ENCODE measurements at places on chromosomes 4 and X.
A peak's percentile ranks its signal among the peaks of the same experiment; 100 is the strongest.

- H3K4me1 ChIP-seq, result no peaks in the 10 kb centered on the region
- no peaks in the 10 kb centered on the region for H3K27me3 ChIP-seq
- H3K27ac ChIP-seq, result no peak overlapping the region
- H3K36me3 ChIP-seq, result no peaks in the 10 kb centered on the region
These were observed 917.2 kb downstream of the CENPC start for GRCh38 chr4:66628146-66628545.

DNA sequence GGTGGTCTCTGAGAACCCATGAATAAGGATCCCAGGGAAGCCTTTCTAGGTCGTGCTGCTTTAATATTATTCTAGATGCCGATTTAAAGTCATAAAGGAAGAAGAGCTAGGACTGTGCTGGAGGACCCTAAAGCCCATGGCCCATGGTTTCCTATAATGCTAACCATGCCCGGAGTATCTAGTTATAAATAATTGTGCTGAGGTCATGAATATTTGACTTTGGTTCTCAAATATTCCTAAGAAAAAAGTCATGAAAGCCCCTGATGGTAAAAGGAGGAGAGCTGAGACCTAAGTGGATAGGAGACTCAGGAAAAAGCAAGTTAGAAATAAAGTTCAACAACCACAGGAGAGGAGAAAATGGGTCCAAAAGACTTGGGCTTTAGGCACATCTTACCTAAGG lies 132.0 kb downstream of the TBL1X start:
- no peaks in the 10 kb centered on the region for H3K4me1 ChIP-seq
- no peak for DNase-seq
- no peak overlapping the region for H3K27ac ChIP-seq
- H3K4me3 ChIP-seq, result no peak overlapping the region
- no peaks in the 10 kb centered on the region for H3K27me3 ChIP-seq

- H3K4me1 ChIP-seq, result no peaks in the 10 kb centered on the region
- no peaks in the 10 kb centered on the region for H3K27me3 ChIP-seq
- DNase-seq, result no peak
- H3K27ac ChIP-seq, result no peak overlapping the region
- no peak overlapping the region for H3K4me3 ChIP-seq
- H3K36me3 ChIP-seq, result no peaks in the 10 kb centered on the region
These were observed 55.9 kb downstream of the PCDH18 start for GRCh38 chr4:137476345-137476744.

GRCh38 chr4:97238956-97239666 lies 904.2 kb downstream of the STPG2 start:
- no peak for DNase-seq
- no peaks in the 10 kb centered on the region for H3K27me3 ChIP-seq
- H3K4me3 ChIP-seq, result no peak overlapping the region
- H3K27ac ChIP-seq, result no peak overlapping the region
- no peaks in the 10 kb centered on the region for H3K36me3 ChIP-seq

DNA sequence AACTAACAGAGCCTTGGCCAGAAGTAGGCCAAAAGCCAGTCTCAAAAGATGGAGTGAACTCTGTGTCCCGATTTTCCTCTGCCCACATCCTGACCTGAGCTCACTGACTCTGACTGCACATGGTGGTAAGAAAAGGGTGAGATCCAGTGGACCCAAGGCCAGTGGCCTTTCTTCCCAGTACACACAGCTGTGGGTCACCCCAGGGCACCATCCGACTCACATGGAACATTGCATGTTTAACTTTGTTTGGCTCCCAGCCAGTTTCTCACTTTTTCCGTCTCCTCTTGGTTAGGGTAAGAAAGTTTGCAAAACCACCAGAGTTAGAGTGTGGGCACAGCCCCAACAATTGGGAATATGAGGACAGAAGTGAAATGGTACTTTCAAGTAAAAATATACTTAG lies 69.8 kb downstream of the GAB1 start:
- H3K4me1 ChIP-seq, result peaks cover 94% of the 10 kb centered on the region
- H3K4me3 ChIP-seq, result no peak overlapping the region
- peak overlapping the region; percentile 44 for H3K27ac ChIP-seq
- H3K27me3 ChIP-seq, result no peaks in the 10 kb centered on the region
- DNase-seq, result peak; percentile 91

DNA sequence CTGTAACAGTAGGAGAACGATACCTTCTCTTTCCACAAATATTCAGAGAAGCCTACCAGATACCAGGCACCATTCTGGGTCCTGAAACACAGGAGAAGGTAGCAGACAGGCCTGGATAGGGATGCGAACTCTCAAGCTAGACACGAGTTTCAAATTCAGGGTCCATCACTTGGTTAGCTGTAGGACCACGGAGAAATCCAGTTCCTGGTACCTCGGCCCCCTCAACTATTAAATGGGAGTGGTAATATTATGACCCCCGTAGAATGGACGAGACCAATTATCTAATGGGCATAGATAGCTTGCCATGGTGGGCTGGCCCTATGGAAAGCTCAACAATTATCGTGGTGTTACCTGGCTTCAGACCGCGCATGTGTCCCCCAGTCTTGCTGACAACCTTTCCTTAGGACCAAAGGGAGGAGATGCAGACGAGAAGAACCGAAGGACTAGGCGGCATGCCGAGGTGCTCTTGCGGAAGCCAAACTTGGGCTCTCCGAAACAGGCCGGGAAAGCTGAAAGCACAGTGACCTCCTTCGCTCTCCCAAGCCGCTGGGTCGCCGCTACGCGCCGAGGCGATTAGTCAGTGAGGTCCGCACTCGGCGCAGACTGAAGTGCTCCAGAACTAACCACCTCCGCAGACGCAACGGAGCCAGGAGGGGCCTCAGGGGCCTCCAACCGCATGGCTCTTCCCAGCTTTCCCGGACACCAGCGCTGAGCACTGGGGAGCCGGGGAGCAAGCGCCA lies 19.6 kb downstream of the NKX3-2 start:
- no peak for DNase-seq
- H3K36me3 ChIP-seq, result no peaks in the 10 kb centered on the region
- peaks cover 34% of the 10 kb centered on the region for H3K27me3 ChIP-seq
- no peak overlapping the region for H3K27ac ChIP-seq
- H3K4me1 ChIP-seq, result peaks cover 33% of the 10 kb centered on the region

- H3K36me3 ChIP-seq, result no peaks in the 10 kb centered on the region
- H3K4me3 ChIP-seq, result peak overlapping the region; percentile 74
- no peaks in the 10 kb centered on the region for H3K4me1 ChIP-seq
- peak overlapping the region; percentile 88 for H3K27ac ChIP-seq
These were observed 646 bp downstream of the TIGD4 start for GRCh38 chr4:152778656-152779512.

- no peaks in the 10 kb centered on the region for H3K27me3 ChIP-seq
- peak overlapping the region; percentile 29 for H3K4me3 ChIP-seq
- no peak for DNase-seq
- H3K27ac ChIP-seq, result peak overlapping the region; percentile 12
- H3K36me3 ChIP-seq, result no peaks in the 10 kb centered on the region
- H3K4me1 ChIP-seq, result peaks cover 9% of the 10 kb centered on the region
These were observed 21.3 kb downstream of the TXLNG start for GRCh38 chrX:16807548-16807947.

DNA sequence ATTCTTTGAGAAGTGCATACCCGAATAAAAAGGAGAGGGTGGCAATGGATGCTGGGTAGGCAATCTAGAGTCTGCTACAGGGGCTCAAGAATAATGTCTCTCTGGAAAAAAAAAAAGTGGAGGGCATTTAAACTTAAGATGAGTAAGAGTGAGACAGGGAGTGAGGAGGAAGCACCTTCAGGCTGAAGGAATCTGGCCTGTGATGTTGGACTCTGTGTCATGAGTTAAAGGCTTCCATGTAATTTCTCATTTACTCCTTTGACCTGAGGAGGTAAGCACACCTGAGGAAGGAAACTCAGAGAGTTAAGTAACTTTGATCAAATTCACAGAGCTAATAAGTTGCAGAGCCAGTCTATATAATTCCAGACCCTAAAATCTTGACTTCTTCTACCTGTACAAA lies 3.2 kb upstream of the PRKG2 start:
- no peaks in the 10 kb centered on the region for H3K36me3 ChIP-seq
- no peak overlapping the region for H3K27ac ChIP-seq
- no peak overlapping the region for H3K4me3 ChIP-seq

DNA sequence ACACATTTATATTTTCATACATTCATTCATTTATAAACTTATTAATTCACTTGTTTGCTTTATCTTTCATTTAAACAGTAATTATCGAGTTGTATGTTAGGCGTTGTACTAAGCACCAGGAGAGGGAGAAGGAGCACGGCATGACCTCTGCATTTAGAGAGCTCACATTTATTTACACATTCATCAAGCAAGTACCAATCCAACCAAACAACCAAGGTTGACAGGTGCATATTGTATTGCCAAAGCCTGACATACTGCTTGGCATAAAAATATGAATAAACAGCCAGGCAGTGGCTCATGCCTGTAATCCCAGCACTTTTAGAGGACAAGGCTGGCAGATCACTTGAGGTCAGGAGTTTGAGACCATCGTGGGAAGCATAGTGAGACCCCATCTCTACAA lies 37.0 kb upstream of the CLNK start:
- H3K4me3 ChIP-seq, result no peak overlapping the region
- no peaks in the 10 kb centered on the region for H3K4me1 ChIP-seq
- H3K27me3 ChIP-seq, result no peaks in the 10 kb centered on the region
- DNase-seq, result no peak
- H3K27ac ChIP-seq, result no peak overlapping the region

- DNase-seq, result no peak
- no peak overlapping the region for H3K4me3 ChIP-seq
- H3K27me3 ChIP-seq, result no peaks in the 10 kb centered on the region
- no peaks in the 10 kb centered on the region for H3K4me1 ChIP-seq
- no peak overlapping the region for H3K27ac ChIP-seq
- H3K36me3 ChIP-seq, result no peaks in the 10 kb centered on the region
These were observed 131.9 kb downstream of the FHIP1A start for GRCh38 chr4:151540728-151541388.

DNA sequence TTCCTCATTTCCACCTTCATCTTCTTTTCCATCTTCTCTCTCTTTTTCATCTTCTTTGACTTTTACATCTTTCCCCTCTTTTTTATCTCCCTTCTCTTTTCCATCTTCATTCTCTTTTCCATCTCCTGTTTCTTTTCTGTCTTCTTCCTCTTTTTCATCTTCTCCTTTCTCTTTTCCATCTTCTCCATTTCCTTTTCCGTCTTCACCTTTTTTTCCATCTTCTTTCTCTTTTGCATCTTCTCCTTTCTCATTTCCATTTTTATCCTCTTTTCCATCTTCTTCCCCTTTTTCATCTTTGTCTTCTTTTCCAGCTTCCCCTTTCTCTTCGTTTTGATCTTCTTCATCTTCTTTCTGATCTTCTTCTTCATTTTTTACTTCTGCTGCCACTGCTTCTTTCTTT lies 87.0 kb downstream of the HMGN5 start:
- H3K36me3 ChIP-seq, result no peaks in the 10 kb centered on the region
- H3K27ac ChIP-seq, result no peak overlapping the region
- no peaks in the 10 kb centered on the region for H3K27me3 ChIP-seq
- no peaks in the 10 kb centered on the region for H3K4me1 ChIP-seq

- no peaks in the 10 kb centered on the region for H3K27me3 ChIP-seq
- no peak overlapping the region for H3K27ac ChIP-seq
- H3K4me3 ChIP-seq, result no peak overlapping the region
- no peaks in the 10 kb centered on the region for H3K36me3 ChIP-seq
- DNase-seq, result no peak
- no peaks in the 10 kb centered on the region for H3K4me1 ChIP-seq
These were observed 15.0 kb upstream of the OTUD4 start for GRCh38 chr4:145195167-145195952.

- no peaks in the 10 kb centered on the region for H3K36me3 ChIP-seq
- H3K27me3 ChIP-seq, result no peaks in the 10 kb centered on the region
- no peaks in the 10 kb centered on the region for H3K4me1 ChIP-seq
- no peak overlapping the region for H3K27ac ChIP-seq
- DNase-seq, result no peak
- no peak overlapping the region for H3K4me3 ChIP-seq
These were observed 181.6 kb downstream of the HNRNPD start for GRCh38 chr4:82192017-82192673.

DNA sequence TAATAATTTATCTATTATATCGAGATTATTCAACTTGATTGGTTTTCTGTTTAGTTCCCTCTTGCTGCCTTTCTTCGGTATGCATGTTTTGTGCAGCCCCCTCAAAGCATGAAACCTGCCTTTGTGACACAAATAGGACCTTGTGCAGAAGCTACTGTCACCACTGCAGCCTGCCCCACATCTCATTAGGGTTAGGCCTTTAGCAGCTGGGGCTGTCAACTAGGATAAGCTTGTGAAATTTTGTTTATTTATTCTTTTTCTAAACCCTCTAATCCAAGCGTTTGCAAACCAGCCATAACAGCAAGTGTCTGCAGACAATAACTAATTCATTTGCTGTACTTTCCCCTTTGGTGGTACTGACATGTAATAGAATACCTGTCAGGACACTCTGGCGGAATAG lies 258.9 kb downstream of the RCHY1 start:
- no peaks in the 10 kb centered on the region for H3K4me1 ChIP-seq
- H3K27ac ChIP-seq, result no peak overlapping the region

DNA sequence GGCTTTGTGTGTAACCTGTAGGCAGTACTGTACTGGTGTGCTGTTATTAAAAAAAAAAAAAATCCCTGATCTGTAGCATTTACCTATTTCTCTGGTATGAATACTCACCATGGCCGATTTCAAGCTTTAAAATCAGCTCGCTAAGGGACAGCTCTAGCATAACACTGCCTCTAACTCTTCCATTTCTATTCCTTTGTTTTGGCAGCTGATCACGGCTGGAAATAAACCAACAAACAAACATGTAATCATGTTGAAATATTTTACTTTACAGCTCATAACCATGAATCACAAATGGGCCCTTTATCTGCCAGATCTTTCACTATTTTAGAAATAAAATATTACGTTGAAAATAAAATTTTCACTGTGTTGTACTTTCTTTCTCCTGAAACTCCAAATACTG lies 60.5 kb upstream of the IL15 start:
- H3K36me3 ChIP-seq, result no peaks in the 10 kb centered on the region
- no peaks in the 10 kb centered on the region for H3K27me3 ChIP-seq
- DNase-seq, result no peak
- no peak overlapping the region for H3K27ac ChIP-seq

DNA sequence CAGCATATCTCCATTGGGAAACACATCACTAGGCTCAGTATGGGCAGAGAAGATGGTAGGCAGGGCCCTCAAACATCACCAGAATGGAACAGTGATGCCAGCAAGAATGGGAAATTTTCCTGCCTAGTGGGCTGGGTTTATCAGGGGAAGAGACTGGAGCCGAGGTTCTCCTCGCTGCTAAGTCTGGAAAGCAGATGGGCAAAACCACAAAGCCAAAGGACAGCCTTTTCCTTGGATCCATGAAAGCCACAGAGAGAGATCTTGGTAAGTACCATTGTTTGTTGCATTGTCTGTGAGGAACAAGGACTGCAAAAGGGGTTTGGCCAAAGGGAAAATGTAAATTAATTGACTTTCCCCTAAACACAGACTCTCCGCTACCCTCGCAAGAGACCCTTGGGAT lies 80.1 kb downstream of the ATG4A start:
- no peak for DNase-seq
- H3K4me3 ChIP-seq, result no peak overlapping the region
- H3K27me3 ChIP-seq, result no peaks in the 10 kb centered on the region
- H3K4me1 ChIP-seq, result no peaks in the 10 kb centered on the region
- H3K27ac ChIP-seq, result no peak overlapping the region

- H3K27me3 ChIP-seq, result no peaks in the 10 kb centered on the region
- peak overlapping the region; percentile 68 for H3K4me3 ChIP-seq
- peaks cover 15% of the 10 kb centered on the region for H3K36me3 ChIP-seq
- peak overlapping the region; percentile 86 for H3K27ac ChIP-seq
- no peaks in the 10 kb centered on the region for H3K4me1 ChIP-seq
These were observed 1.7 kb downstream of the SAT1 start for GRCh38 chrX:23784470-23785331.

GRCh38 chr4:128162434-128162833 lies 101.3 kb downstream of the LARP1B start:
- H3K36me3 ChIP-seq, result no peaks in the 10 kb centered on the region
- DNase-seq, result no peak
- H3K27ac ChIP-seq, result no peak overlapping the region
- H3K4me1 ChIP-seq, result no peaks in the 10 kb centered on the region

- DNase-seq, result no peak
- H3K27me3 ChIP-seq, result no peaks in the 10 kb centered on the region
- no peak overlapping the region for H3K27ac ChIP-seq
- H3K4me3 ChIP-seq, result no peak overlapping the region
These were observed 96.6 kb upstream of the DMD start for GRCh38 chrX:33307911-33308354.

Data from right atrium auricular region (tissue), 2 donors.